Testis (tissue), 5 donors: ENCODE measurements at places on chromosomes 4 and X. TPM values are rescaled to one million over a fixed set of nuclear protein-coding genes. Genes with fewer than 3 reads are reported as not detected.
A peak's percentile ranks its signal among the peaks of the same experiment; 100 is the strongest.

DNA sequence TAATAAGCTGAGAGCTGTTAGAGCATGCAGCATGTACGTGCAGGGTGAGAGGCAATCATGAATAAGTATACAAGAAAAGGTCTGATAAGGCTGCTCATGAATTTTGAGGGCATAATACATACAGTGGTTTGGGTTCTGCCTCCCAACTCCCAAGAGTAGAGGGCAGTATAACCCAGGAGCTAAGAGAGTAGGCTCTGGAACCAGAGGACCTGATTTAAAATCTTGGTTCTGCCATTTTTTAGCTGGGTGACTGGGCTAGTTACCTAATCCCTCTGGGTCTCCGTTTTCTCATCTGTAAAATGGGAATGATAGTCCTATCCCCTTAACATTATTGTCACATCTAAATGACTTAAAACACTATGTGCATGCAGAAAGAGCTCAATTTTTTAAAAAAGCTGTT is 85.3 kb downstream of the LNX1 start:
- peaks cover 5% of the 10 kb centered on the region for H3K4me1 ChIP-seq
- H3K27me3 ChIP-seq = no peaks in the 10 kb centered on the region
- no peak overlapping the region for H3K27ac ChIP-seq
- H3K4me3 ChIP-seq = no peak overlapping the region
- no peak for DNase-seq

DNA sequence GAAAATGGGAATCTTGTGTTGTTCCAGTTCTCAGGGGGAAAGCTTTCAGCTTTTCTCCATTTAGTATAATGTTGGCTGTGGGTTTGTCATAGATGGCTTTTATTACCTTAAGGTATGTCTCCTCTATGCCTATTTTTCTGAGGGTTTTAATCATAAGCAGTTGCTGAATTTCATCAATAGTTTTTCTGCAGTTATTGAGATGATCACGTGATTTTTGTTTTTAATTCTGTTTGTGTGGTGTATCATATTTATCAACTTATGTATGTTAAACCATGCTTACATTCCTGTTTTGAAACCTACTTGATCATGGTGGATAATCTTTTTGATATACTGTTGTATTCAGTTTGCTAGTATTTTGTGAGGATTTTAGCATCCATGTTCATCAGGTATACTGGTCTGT is 66.8 kb upstream of the CENPE start:
- H3K36me3 ChIP-seq = no peaks in the 10 kb centered on the region
- no peak for DNase-seq
- no peaks in the 10 kb centered on the region for H3K4me1 ChIP-seq
- H3K27ac ChIP-seq = no peak overlapping the region

- no peaks in the 10 kb centered on the region for H3K4me1 ChIP-seq
- peak; percentile 52 for DNase-seq
- no peak overlapping the region for H3K27ac ChIP-seq
- H3K27me3 ChIP-seq = no peaks in the 10 kb centered on the region
- H3K4me3 ChIP-seq = no peak overlapping the region
Measured at GRCh38 chr4:93764639-93765246, 63.8 kb upstream of the ATOH1 start.

GRCh38 chrX:20913760-20914159 is 460.5 kb upstream of the CNKSR2 start:
- DNase-seq = peak; percentile 13
- H3K4me3 ChIP-seq = no peak overlapping the region
- no peaks in the 10 kb centered on the region for H3K36me3 ChIP-seq
- H3K27me3 ChIP-seq = no peaks in the 10 kb centered on the region

DRD5 gene
- not detected for total RNA-seq
